Activated B cell treated with CpG ODN at 0.5 μM for 24 hours (primary cell): ENCODE measurements at places on chromosomes 6 and 20. TPM values are rescaled to one million over a fixed set of nuclear protein-coding genes. Genes with fewer than 3 reads are reported as not detected.

DNA sequence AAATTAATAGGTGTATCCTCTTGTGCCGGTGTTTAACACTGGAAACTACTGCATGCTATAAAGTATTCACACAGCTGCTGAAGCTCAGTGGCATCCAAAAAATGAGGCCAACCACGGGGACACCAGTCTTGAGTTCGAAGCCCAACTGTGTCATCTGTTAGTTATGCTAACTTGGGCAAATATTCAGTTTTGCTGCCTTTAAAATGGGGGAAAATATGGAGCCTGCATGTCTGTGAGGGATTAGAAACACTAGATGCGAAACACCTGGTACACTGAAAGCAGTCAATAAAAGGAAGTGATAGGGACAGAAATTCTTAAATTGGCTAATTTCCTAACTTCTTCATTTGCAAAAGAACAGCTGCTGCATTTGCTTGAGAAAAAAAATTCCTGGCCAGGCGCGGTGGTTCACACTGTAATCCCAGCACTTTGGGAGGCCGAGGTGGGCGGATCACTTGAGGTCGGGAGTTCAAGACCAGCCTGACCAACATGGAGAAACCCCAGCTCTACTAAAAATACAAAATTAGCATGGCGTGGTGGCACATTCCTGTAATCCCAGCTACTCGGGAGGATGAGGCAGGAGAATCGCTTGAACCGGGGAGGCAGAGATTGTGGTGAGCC, 36.6 kb upstream of the MLIP start:
- no peak for DNase-seq

The ADGRF5 gene
- total RNA-seq: not detected in 2 replicates

DNA sequence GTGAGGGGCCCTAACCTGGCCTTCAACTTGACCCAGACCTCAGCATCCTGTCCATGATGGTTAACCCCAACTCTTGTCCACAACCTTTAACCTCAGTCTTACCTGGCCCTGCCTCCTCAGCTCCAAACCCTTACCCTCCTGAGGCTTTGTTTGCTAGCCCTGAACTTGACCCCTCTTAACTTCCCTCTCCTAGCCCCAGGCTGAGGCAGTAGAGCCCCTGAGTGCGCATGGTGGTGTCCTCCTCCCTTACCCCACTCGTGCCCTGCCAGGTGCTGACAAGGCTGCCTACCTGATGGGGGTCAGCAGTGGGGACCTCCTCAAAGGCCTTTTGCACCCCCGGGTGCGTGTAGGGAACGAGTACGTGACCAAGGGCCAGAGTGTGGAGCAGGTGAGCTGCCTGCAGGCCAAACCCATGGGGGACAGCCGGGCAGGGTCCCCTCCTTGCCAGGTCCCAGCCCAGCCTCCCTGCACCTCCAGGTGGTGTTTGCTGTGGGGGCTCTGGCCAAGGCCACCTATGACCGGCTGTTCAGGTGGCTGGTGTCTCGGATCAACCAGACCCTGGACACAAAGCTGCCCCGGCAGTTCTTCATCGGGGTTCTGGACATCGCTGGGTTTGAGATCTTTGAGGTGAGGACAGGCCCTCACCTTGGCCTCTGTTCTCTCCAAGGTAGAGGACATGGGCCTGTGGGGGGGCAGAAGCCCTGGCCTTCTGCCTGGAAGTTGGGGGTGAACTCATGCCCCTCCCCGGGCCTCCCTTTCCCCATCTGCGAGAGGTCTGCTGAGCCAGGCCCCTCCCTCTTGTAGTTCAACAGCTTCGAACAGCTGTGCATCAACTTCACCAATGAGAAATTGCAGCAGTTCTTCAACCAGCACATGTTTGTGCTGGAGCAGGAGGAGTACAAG, 31.9 kb downstream of the MYH7B start:
- DNase-seq: no peak

The NRM gene
- 17.4 and 17.8 TPM in 2 replicates for total RNA-seq

- no peak for DNase-seq
Observed at GRCh38 chr6:122184401-122184827, 215.0 kb upstream of the HSF2 start.

- no peak for DNase-seq
Observed at GRCh38 chr20:17940224-17940971, 28.2 kb downstream of the SNX5 start.

GRCh38 chr6:170017603-170018320, 266.3 kb downstream of the ERMARD start:
- DNase-seq: no peak

The SUMO4 gene
- total RNA-seq: 6.7 and 7.9 TPM in 2 replicates

- no peak for DNase-seq
Observed at GRCh38 chr20:62723768-62724450, 15.3 kb downstream of the NTSR1 start.

GRCh38 chr6:13006578-13007300, 290.2 kb downstream of the PHACTR1 start:
- no peak for DNase-seq

The C20orf204 gene
- 1.6 and 2.2 TPM in 2 replicates for total RNA-seq

GRCh38 chr6:160217863-160218262, 40.8 kb downstream of the SLC22A2 start:
- DNase-seq: no peak

DNA sequence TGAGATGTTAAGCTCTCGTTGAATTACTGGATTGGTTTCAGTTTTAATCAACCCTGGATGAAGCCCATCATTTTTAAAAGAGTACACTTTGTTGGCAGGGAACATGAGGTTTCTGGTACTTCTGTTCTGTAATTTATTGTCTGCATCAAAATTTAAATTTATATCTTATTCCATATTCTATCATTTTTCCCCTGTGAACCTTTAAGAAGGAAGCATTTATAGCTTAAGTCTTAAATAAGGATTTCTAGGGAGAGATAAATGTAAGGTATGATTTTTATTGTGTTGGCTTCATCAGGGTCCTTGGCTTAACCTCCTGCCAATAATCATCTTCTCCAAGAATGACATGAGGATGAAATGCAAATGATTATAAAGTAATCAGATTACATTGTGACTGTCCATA, 40.6 kb downstream of the MLIP start:
- no peak for DNase-seq

The PDYN gene
- total RNA-seq: not detected in 2 replicates

- no peak for DNase-seq
Observed at GRCh38 chr6:25670208-25670607, 18.2 kb downstream of the SCGN start.

GRCh38 chr6:36671687-36672375, 6.7 kb upstream of the CDKN1A start:
- no peak for DNase-seq

The FLOT1 gene
- 49.1 and 52.0 TPM in 2 replicates for total RNA-seq

The PPP1R16B gene
- 98.3 and 99.3 TPM in 2 replicates for total RNA-seq

DNA sequence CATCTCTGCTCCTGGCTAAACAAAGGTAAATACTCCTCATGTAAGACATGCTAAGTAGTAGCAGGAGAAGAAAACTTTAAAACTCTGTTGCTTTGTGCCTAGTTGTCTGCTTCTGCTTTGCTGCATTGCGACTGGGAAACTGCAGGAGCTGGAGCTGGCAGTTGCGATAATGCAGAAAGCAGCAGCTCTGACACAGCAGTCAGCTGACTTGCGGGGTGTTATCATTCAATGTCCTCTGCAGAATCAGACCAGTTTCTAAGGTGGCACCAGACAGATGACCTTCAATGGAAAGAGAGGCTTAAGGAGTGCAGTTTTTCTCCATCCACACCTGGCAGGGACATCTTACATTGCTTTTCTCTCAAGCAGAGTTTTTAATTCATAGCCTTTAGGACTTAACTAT, 69.9 kb upstream of the SOX4 start:
- no peak for DNase-seq

The BMP5 gene
- total RNA-seq: not detected in 2 replicates

DNA sequence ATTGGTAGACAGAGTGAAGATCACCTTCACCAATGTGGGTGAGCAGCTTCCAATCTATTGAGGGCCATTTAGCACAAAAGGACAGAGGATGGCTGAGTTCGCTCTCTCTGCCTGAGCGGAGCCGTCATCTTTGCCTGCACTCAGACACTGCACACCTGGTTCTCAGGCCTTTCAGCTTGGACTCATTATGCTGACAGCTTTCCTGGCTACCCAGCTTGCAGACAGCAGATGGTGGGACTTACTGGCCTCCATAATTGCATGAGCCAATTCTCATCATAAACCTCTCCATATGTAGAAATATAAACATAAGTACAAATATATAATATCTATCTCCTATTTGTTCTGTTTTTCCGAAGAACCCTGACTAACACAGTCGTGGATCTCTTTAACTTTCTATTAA, 13.7 kb downstream of the TBXT start:
- DNase-seq: no peak

- DNase-seq: no peak
Observed at GRCh38 chr6:143885116-143885515, 20.8 kb downstream of the ZC2HC1B start.

DNA sequence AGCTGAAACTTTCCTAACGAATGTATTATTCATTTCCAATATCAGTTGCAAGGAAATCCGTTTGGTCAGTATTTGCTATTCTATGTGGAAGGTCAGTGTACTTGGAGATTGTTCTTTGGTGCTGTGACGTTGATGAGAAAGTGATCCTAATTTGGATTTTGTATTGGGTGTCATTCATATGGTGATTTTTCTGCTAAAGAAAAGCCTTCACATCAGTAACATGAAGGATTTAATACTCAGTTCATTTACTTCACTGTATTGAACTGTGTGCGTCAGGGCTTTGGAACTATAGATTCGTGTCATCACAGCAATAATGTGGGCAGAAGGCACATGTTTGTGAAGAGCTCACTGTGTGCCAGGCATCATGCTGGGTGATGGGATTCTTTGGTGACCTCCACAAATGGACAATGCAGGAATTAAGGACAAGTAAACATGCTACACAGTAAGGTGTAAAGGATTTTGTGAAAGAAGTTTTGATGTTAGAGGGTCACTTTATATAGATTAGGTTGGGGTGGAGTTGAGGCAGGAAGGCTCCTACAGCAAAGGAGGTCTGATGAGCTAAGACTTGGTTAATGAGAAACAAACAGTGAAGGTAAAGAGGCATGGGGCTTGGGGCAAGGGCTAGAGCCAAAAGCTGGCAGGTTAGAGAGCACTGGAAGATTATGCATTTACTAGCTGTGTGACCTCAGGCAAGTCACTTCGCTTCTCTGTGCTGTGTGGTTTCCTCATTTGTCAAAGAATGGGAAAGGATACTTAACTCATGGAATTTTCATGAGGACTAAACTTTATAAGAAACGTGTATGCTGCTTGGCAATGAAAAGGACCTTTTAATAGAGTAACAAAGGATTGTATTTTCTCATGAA, 12.1 kb downstream of the ARID1B start:
- no peak for DNase-seq

- no peak for DNase-seq
Observed at GRCh38 chr6:1409774-1410465, 20.5 kb downstream of the FOXF2 start.

DNA sequence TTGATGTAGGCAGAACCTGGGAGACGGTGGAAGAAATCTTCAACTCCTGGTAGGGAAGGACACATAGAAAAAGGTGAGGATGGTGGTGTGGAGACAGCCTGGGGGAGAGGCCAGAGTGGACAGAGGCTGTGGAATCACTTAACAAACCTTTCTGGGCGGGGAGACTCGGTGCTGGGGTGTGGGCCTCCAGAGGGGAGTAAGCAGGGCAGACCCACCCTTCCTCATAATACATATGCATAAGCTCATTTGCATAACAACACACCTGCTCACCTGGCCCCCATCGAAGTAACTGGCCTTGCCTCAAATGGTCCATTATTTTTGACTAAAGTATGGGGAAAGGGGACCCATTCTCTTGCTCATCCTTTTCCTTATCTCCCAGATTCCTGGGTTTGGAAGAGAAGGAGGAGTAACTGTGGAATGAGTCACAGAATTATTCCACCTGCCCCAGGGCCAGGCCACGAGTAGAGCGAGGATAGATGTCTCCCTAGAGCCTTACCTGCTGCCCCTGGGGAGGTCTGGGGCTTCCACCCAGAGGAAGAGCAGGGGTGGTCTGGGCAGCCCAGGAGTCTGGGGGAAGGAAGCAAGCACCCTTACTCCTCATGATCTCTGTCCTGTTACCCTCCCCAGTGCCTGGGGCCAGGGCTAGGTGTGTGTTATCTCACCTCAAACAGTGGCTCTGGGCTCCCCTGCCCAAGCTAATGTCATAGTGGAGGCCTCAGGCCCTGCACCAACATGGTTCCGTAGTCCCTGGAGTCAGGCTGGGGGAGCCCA, 10.7 kb upstream of the VEGFA start:
- no peak for DNase-seq

DNA sequence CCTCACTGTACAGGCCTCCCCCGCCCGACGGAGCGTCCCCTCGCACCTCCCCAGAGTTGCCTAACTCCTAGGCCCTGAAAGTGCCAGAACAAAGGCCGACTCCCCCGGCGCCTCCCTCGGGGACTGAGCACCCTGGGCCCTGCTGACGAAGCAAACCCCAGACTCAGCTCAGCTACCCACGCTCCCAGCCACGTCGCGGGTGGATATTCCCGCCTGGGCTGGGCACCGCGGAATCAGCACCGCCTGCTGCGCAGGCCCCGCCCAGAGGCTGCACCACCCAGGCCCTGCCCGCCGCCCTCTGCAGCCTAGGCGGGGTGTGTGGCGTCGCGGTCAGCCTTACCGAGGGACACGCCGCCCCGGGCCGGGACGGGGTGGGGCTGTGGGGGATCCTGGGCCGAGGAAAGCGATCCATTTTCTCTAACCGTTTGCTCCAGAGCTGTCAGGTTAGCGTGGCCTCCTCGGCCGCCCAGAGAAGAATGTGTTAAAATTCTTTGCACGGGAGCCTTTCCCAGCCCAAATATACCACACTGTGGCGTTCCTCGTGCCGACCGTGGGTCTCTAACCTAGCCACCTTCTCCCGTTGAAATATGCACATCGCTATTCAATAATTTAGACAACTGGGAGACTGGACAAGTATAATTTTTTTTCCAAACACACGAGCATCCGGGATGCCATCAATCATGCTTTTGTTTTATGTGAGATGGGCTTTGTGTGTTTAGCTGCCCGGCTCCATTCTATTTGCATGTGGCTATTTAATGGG, 31.4 kb downstream of the TFAP2A start:
- DNase-seq: no peak

- no peak for DNase-seq
Observed at GRCh38 chr6:148855744-148856143, 108.9 kb downstream of the UST start.

DNA sequence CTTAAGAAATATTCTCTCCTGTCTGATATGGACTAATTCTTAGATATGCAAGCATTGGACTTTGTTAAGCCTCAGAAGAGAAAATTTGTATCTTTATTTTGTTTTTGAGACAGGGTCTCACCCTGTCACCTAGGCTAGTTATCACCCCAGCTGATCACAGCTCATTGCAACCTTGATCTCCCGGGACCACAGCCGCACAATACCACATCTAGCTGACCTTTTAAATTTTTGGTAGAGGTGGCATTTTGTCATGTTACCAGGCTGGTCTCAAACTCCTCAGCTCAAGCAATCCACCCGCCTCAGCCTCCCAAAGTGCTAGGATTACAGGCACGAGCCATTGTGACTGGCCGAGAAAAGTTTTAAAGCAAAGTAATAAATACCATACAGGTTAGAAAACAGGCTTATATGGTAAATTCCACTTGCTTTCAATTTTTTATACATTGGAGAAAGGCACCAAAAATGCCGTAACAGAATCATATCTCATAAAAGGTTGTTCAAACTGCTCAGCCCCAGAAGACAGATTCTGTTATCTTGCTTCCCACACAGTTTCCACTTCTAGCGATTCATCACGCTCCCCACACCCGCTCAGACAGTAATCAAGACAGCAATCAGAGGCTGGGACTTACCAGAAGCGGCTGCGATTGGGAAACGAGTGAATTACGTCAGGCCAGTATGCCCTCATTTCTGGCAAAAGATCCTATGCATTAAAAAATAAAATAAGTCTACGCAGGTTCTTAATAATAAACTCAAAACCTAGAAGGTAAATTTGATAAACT, 13.8 kb downstream of the RNASET2 start:
- DNase-seq: no peak
